Hindlimb muscle (tissue), 1 donor: ENCODE measurements at places on chromosomes 11 and 22.

DNA sequence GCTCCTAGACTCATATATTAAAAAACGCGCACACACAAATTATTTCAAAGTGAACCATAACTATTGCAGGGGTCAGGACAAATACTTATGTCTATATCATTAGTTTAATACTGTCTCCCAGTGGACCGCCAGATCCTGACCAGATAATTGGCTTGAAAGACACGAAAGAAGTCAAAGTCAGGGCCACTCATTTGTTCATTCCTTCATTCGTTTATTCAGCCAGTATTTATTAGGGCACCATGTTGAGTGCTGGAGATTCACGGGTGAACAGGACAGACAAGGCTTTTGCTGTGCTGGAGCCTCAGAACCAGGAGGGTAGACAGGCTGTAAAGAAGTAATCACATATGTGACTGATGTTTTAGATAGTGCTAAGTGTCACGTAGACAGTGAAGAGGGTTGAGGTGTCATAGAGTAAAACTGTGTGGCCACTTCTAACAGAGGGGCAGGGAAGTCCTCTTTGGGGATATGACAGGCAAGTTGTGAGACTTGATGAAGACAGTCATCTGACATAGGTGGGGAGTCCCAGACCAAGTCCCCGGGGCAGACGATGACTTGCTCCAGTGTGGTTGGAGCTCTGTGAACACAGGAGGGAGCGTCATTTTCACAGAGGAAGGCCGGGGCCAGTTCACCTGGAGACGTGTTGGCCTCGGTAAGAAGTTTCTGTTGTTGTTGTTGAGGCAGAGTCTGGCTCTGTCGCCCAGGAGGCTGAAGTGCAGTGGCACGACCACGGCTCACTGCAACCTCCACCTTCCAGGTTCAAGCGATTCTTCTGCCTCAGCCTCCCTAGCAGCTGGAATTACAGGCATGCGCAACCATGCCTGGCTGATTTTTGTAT is 25.9 kb downstream of the RBX1 start:
- DNase-seq, result no peak

DNA sequence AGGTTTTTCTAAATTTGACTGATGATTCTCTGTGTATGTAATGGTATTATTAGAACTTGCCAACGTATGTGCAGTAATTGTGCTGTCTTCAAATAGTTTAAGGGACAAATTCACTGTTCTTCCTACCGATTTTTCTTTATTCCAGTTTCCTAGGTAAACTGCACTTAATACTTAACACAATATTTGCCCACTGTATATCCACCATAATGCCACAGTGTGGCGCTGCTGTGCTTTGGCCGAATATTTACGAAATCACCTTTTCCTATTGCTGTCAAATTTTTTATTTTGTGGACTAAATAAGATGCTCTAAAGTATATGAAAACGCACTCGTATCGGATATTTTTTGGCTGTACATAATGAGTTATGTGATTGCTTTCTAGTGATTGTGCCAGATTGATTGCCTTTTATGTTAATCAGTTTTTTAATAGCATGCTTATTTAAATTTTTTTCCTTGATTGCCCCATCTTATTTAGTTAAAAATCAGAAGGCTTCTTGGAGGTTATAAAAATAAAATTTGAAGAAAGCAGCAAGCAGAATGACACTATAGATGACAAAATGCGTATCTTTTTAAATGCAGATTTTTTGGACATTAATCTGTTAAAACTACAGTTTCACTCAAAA is 10.5 kb downstream of the AASDHPPT start:
- DNase-seq, result peak; percentile 36

GRCh38 chr22:49155770-49156580 is 671.7 kb downstream of the BRD1 start:
- DNase-seq, result no peak

GRCh38 chr11:69301455-69302401 is 7.8 kb downstream of the MYEOV start:
- DNase-seq, result no peak

- no peak for DNase-seq
These were observed 7.1 kb downstream of the SAA4 start for GRCh38 chr11:18229501-18229900.
